ENCODE measurements at places on chromosomes 5 and 9.

DNA sequence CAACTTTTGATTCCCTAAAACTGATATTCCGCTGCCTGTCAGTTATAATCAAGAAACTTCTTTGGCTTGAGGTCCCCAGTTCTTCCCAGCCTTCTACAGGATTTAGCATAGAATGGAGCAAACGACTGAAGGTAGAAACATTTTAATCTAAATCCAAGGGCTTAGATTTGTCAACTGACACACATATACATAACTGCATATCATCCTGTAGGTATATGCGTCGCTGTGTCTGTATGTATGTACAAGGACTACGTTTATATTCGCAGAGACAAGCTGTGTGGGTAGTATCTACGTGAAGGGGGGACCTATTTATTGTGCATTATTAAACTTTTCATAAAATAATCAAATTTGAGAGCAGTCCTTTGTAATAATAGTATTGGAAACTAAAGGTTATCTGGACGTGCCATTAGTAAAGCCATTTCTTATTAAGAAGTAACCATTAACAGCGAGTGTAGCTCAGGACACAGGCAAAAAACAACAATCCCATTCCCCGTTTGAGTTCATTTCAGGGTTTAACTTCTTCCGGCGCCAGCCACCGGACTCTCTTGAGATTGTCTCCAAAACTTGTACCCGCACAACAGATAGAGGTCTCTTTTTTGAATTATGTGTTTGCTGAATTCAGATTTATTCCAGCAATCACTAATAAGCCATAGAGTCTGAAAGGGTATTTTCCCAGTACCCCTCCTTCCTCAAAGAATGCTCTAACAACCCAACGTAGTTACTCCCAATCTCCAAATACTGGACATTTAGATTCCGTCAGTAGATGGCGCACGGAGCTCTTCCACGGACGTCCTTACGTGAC is 2.1 kb upstream of the MLLT3 start:
- no peak for DNase-seq

- DNase-seq: no peak
Measured at GRCh38 chr5:79547429-79547822, 33.5 kb upstream of the HOMER1 start.

GRCh38 chr9:117691367-117691766 is 12.8 kb upstream of the TLR4 start:
- DNase-seq: no peak

GRCh38 chr9:105051897-105052296 is 123.9 kb upstream of the ABCA1 start:
- DNase-seq: no peak

- no peak for DNase-seq
Measured at GRCh38 chr9:98972716-98973115, 29.0 kb downstream of the COL15A1 start.

- DNase-seq: no peak
Measured at GRCh38 chr5:166618526-166618925, 1672.9 kb upstream of the WWC1 start.
